Memory B cell (primary cell): ENCODE measurements at places on chromosomes 2 and 18.

DNA sequence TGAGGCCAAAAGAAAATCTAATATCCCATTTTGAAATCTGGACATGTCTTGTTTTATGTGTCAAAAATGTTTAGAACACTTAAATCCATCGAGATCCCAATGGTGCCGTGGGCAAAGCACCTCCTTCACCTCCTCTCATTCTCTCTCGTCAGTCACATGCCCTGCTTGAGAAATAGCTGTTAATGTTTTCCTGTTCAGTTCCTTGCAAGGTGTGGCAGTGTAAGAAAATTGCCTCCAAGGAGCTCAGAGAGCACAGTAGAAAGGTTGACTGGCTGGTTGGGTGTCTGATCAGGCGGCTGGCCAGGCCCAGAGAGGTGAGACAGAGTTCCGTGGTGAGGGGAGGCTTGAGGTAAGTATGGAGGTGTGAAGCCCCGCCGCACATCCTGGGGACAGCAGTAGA is 210.2 kb downstream of the TSN start:
- peaks cover 6% of the 10 kb centered on the region for H3K27me3 ChIP-seq
- no peak overlapping the region for H3K27ac ChIP-seq
- H3K4me3 ChIP-seq: no peak overlapping the region
- no peaks in the 10 kb centered on the region for H3K4me1 ChIP-seq

DNA sequence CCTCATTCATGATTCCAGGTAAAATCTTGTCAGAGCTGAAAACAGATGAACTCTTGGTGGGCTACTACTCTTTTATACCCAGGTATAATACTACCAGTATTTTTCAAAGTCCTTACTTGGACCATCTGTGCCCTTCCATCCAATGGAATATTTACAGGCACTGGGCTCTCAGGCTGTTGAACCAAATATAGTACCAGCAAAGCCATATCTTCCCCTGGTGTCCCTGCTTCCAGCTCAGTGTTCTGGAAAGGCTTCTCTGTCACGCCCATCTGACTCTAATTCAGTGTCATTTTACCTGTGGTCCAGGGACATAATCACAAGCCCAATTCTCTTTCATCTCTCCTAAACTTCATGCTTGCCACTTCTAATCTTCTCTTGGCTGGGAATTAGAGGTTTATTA is 119.2 kb upstream of the STK17B start:
- H3K4me3 ChIP-seq: no peak overlapping the region
- no peak for DNase-seq
- no peaks in the 10 kb centered on the region for H3K36me3 ChIP-seq
- H3K27ac ChIP-seq: no peak overlapping the region
- no peaks in the 10 kb centered on the region for H3K27me3 ChIP-seq

DNA sequence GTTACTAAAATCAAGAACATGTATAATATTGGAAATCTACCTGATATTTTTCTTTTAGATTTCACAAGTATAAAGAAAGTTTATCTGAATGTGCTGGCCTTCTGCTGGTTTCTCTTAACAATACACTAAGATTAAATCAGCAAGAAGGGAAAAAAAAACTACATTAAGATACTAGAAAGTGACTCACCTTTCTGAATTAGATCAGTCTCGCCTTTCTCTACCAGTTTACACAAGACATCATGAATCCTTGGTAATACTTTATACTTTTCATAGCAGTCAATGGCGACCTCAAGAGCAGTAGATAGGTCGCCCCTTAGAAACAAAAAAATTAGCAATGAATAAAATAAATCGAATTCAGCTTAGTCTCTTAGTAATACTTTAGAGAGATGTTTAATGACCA is 61.2 kb downstream of the LRPPRC start:
- H3K36me3 ChIP-seq: peaks cover 17% of the 10 kb centered on the region
- no peak overlapping the region for H3K27ac ChIP-seq
- DNase-seq: no peak
- H3K4me3 ChIP-seq: no peak overlapping the region
- H3K27me3 ChIP-seq: no peaks in the 10 kb centered on the region

DNA sequence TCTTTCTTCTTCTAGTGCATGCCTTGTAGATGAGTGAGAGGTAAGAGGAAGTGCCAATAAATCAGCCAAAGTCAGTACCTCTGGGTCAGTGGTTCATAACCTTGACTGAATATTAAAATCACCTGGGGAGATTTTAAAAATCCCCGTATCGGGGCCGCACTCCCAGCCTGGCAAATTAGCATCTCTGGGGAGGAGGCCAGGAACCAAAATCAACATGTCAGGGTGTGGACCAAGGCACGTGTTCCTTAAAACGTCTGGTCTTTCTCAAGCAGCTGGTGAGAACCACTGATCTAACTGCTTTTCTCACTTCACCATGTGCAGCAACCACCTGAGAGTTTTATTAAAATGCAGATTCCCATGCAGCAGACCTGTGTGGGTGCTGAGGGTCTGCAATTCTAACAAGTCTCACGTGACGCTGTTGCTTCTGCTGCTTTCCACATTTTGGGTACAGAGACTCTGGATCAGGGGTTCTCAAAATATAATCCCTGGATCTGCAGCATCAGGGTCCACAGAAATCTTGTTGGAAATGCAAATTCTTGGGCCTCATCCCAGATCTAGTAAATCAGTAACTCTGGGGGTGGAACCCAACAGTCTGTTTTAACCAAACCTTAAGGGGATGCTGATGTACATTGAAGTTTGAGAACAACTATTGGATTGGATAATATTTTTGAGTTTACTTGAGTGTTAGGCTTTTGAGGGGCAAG is 49.5 kb downstream of the CHST9 start:
- no peaks in the 10 kb centered on the region for H3K36me3 ChIP-seq
- no peaks in the 10 kb centered on the region for H3K27me3 ChIP-seq
- DNase-seq: no peak

- no peak overlapping the region for H3K4me3 ChIP-seq
- peaks cover 2% of the 10 kb centered on the region for H3K36me3 ChIP-seq
- no peak overlapping the region for H3K27ac ChIP-seq
- DNase-seq: no peak
- H3K4me1 ChIP-seq: no peaks in the 10 kb centered on the region
These were observed 16.6 kb upstream of the SPOPL start for GRCh38 chr2:138485019-138485418.

DNA sequence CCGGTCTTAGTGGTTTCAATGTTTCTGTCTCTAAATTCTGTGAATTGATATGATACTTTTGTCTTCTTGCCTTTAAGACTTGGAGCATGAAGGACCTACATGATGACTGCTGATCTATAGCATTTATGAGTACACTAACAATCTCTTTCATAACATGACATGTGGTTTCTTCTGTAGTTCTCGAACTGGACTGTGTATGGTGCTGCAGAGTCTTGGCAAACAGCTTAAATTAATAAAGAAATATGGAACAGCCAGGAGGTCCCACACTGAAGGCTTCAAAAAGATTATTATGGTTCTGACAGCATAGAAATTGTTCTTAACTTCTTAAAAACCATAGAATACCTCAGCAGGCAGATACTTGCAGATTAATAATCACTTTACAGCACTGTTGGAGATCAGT is 145.0 kb downstream of the DCC start:
- peaks cover 3% of the 10 kb centered on the region for H3K27me3 ChIP-seq
- H3K27ac ChIP-seq: no peak overlapping the region

GRCh38 chr2:172978063-172978383 is 97.6 kb upstream of the MAP3K20 start:
- no peak overlapping the region for H3K27ac ChIP-seq
- peaks cover 13% of the 10 kb centered on the region for H3K27me3 ChIP-seq
- no peak for DNase-seq
- H3K4me3 ChIP-seq: no peak overlapping the region
- no peaks in the 10 kb centered on the region for H3K4me1 ChIP-seq
- H3K36me3 ChIP-seq: no peaks in the 10 kb centered on the region

DNA sequence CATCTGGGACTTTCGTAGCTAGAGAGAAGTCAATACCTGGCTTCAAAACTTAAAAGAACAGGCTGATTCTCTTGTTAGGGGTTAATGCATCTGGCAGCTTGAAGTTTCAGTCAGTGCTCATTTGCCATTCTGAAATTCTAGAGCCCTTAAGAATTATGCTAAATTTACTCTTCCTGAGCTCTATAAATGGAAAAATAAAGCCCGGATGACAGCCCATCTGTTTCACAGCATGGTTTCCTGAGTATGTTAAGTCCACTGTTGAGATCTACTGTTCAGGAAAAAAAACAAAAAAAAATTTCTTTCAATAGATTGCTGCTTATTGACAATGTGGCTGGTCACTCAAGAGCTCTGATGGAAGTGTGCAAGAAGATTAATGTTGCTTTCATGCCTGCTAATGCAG is 101.3 kb upstream of the RPE start:
- H3K27ac ChIP-seq: no peak overlapping the region
- no peaks in the 10 kb centered on the region for H3K27me3 ChIP-seq
- DNase-seq: no peak
- no peaks in the 10 kb centered on the region for H3K36me3 ChIP-seq
- no peak overlapping the region for H3K4me3 ChIP-seq

DNA sequence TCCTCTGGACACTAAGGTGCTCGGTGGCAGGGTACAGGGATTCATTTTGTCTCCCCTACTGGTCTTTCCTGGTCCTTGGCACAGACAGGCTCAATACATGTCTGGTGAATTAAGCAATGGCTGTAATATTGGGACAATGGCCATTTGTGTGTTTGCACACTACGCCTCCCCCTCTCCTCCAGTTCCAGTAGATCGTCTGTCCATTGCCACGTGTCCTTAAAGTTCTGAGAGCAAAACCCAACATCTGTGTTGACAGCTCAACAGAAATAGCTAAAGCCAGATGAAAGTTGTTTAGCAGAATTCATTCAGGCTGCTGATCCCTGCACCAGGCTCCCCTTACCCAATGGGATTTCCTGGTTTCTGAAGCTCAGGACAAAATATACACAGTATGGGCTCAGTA is 9.0 kb upstream of the FABP1 start:
- H3K4me1 ChIP-seq: no peaks in the 10 kb centered on the region
- H3K36me3 ChIP-seq: peaks cover 1% of the 10 kb centered on the region
- no peak overlapping the region for H3K27ac ChIP-seq
- no peak for DNase-seq

- no peak overlapping the region for H3K27ac ChIP-seq
- H3K36me3 ChIP-seq: no peaks in the 10 kb centered on the region
- no peak for DNase-seq
- no peaks in the 10 kb centered on the region for H3K4me1 ChIP-seq
- no peak overlapping the region for H3K4me3 ChIP-seq
- peaks cover 15% of the 10 kb centered on the region for H3K27me3 ChIP-seq
These were observed 5.9 kb upstream of the FHL2 start for GRCh38 chr2:105404736-105405135.

DNA sequence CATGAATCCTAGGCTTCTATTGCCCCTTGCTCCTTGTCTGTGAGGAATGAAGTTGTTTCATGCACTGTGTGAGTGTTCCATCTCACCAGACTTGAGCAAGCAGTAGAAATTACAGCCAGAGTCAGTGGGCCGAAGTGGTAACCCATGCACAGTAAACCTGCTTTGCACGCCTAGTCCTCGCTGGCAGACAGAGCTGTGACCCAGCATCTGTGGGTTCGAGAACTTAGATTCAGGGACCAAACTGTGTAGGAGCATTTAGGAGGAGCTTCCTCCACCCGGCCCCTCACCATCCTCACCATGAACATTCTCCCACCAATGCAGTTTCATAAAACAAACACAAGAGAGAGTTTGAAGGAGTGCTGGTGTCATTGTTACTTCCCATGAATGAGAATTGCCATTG is 21.6 kb upstream of the TEX51 start:
- H3K4me3 ChIP-seq: no peak overlapping the region
- no peak for DNase-seq
- no peaks in the 10 kb centered on the region for H3K27me3 ChIP-seq

DNA sequence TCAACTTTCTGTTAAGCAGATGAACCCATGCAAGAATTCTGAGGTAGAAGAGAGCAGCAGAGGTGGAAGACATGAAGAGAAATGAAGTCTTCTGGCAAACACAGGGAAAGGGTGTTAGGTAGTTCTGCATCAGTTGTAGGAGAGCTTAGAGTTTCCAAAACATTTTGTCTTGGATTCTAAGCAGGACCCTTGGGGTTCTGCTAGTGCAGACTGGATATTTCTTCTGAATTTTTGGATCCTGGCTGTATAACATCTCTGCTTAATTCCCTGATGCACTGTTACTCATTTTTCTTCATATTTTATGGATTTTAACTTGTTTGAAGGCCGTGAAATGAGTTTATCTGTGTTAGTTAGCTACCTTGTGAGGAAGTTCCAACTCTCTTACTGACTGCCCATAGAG is 208.7 kb upstream of the SLC35G4 start:
- no peaks in the 10 kb centered on the region for H3K36me3 ChIP-seq
- DNase-seq: no peak
- peaks cover 2% of the 10 kb centered on the region for H3K27me3 ChIP-seq

DNA sequence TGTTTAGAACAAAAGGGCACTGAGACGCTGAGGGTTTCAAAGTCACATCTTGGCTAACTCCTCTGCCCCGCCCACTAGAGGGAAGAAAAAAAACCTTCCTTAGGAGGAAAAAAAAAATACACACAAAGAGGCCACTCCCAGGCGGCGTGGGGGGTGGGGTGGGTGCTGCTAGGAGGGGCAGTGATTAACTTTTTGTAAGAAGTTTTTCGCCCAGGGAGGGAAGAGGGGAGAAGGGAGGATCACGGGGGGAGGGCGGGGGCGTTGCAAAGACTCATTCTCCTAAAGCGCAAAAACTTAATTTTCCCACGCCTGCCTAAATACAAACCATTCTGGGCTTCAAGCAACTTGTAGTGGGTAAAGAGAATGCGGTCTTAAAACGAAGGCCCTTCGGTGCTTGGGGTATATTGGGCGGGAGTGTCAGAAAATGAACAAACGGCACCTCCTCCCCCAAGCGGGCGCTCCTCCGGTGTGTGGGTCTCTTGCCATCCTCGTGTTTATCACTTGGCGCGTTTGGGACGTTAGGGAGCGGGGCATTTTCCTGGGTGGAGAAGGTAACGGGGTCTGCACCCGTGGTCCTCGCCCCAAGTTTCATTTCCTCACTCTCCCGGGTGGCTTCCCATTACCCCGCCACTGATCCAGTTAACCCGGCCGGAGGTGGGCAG is 1.7 kb downstream of the CXCR4 start:
- DNase-seq: peak; percentile 78
- H3K27me3 ChIP-seq: no peaks in the 10 kb centered on the region
- peak overlapping the region; percentile 95 for H3K4me3 ChIP-seq
- peaks cover 33% of the 10 kb centered on the region for H3K36me3 ChIP-seq

DNA sequence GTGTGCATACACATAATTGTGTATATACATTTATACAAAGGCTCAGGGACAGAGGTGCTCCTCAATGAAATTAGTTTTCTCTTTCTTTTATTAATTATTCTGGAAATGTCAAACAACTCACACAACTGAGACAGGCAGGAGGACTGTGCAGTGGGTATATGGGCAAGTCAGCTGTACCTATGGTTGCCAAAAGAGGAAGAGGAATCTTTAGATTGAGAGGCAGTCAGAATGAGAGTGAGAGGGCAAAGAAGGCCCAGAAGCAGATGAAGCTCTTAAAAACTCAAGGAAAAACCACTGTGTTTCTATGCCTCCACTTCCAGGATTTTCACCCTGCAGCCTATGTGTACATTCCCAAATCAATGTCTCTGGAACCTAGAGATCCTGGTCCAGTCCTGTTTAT is 79.1 kb downstream of the CACNB4 start:
- no peak for DNase-seq
- H3K4me1 ChIP-seq: no peaks in the 10 kb centered on the region
- peaks cover 1% of the 10 kb centered on the region for H3K27me3 ChIP-seq
- H3K27ac ChIP-seq: no peak overlapping the region
